Stimulated activated CD4-positive, alpha-beta T cell treated with anti-CD3 and anti-CD28 coated beads, Interleukin-4, amount 100 ng/mL, for 1 hour (primary cell): ENCODE measurements at places on chromosomes 11 and 22.

GRCh38 chr11:65181569-65182257, at the start of gene CAPN1:
TSS of gene CAPN1 (plus strand) at chr11:65181928. CDS start at chr11:65182702, 774 bp downstream.
- DNase-seq = peak; percentile 72

- DNase-seq = no peak
These were observed 31.1 kb upstream of the PPARA start for GRCh38 chr22:46119093-46119728.

DNA sequence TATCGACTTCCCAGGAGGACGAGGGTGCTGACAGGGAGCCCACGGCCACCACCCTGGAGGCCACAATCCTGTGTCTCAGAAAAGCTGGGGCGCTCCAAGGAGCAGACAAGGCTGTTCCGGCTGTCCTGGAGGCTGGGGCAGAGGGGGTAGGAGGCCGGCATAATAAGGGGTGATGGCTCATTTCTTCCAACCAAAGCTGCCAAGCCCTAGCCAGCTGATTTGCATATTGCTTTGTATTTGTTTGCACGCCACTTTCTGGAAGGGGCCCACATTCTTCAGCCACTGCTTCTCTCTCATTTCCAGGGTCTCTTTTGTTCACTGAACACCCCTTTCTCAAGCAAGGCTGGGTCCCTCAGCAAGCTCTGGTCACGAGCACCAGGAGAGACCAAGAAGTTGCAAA, 4.7 kb downstream of the PDE2A start:
- DNase-seq = no peak

DNA sequence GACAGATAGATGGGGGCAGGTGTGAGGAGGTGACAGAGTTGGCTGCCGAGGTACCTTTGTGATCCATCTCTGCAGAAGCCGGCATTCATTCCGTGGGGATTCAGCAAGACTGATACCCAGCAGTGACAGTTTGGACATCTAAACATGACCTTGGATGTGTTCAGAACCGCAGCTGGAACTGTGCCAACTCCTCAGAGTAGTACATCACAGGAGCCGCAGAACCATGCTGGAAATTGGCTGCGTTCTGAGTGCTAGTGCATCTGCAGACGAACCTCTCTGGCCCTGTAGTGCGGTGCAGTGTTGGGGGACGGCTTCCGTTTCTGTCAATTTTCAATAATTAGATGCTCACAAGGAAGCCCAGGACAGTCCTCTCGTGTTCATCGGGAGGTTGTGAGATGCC, 772.1 kb downstream of the NTM start:
- DNase-seq = no peak

- DNase-seq = no peak
These were observed 16.6 kb upstream of the TSKU start for GRCh38 chr11:76766521-76766920.

GRCh38 chr11:112248201-112248600, 12.5 kb downstream of the PLET1 start:
- DNase-seq = no peak

- no peak for DNase-seq
These were observed 9.9 kb downstream of the CTSC start for GRCh38 chr11:88327462-88328143.

- no peak for DNase-seq
These were observed 186.5 kb downstream of the DYNC2H1 start for GRCh38 chr11:103295704-103296103.

GRCh38 chr11:6799402-6799801, at the start of gene OR6A2:
TSS of gene OR6A2 (minus strand) at chr11:6799689. CDS start at chr11:6795708, 3,981 bp downstream.
- DNase-seq = no peak

DNA sequence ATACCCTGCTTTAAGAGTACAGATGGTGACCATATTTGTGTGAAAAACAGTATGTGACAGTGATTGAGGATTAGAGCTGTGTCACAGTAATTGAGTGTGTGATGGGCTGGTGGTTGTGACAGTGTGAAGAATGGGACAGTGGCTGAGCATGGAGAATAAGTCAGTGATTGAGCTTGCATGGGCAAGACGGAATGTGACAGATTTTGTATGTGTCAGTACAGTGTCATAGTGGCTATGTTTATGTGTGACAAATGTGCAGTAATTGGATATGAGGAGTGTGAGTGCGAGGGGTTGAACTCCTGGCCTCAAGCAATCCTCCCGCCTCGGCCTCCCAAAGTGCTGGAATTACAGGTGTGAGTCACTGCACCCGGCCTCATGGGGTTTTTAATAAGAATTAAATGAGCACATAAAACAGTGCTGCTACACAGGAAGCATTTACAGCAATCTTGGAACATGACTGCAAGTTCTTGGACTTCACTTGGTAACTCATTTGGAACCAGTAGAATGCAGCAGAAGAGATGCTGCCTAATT, 583 bp upstream of the RRAS2 start:
- no peak for DNase-seq
